ENCODE measurements at places on chromosomes 16 and 17. TPM values are rescaled to one million over a fixed set of nuclear protein-coding genes. Genes with fewer than 3 reads are reported as not detected.

KLHL10 gene
- not detected for total RNA-seq

ZPBP2 gene
- total RNA-seq: not detected

CD300C gene
- total RNA-seq: not detected

ESRP2 gene
- 41.7 TPM for total RNA-seq

CCL2 gene
- total RNA-seq: 0.63 TPM

TENT4B gene
- total RNA-seq: 13.3 TPM

PRSS33 gene
- total RNA-seq: not detected

KRTAP2-3 gene
- 1.8 TPM for total RNA-seq

TEKT5 gene
- not detected for total RNA-seq

IL17C gene
- total RNA-seq: not detected

SLC13A2 gene
- not detected for total RNA-seq

ALKBH5 gene
- total RNA-seq: 79.7 TPM

ZNF423 gene
- 0.07 TPM for total RNA-seq

RBFOX1 gene
- not detected for total RNA-seq

GNG13 gene
- not detected for total RNA-seq

NAGLU gene
- total RNA-seq: 13.9 TPM

CDH13 gene
- total RNA-seq: 88.5 TPM

SLC16A13 gene
- total RNA-seq: 4.3 TPM

P3H4 gene
- 8.8 TPM for total RNA-seq

ACACA gene
- 89.8 TPM for total RNA-seq

IGSF6 gene
- total RNA-seq: 0.03 TPM

VTN gene
- not detected for total RNA-seq

MPO gene
- total RNA-seq: not detected

NKD1 gene
- total RNA-seq: 0.48 TPM

SYNGR3 gene
- 1.8 TPM for total RNA-seq

MMP2 gene
- 52.9 TPM for total RNA-seq

KRTAP2-1 gene
- not detected for total RNA-seq

IGFALS gene
- not detected for total RNA-seq

PDXDC1 gene
- total RNA-seq: 52.0 TPM

BRICD5 gene
- 3.9 TPM for total RNA-seq

CACNG5 gene
- total RNA-seq: not detected

RNU2-1 gene
- not detected for total RNA-seq

STAC2 gene
- total RNA-seq: not detected

GINS2 gene
- 28.4 TPM for total RNA-seq

NAGS gene
- 16.2 TPM for total RNA-seq

SLFN11 gene
- total RNA-seq: 4.7 TPM

CHAD gene
- not detected for total RNA-seq

TBC1D3E gene
- total RNA-seq: not detected

CACNG1 gene
- not detected for total RNA-seq

MYH3 gene
- 0.67 TPM for total RNA-seq

MPP2 gene
- 0.71 TPM for total RNA-seq
